EL (cell line): ENCODE measurements at places on chromosomes 5 and 9.
A peak's percentile ranks its signal among the peaks of the same experiment; 100 is the strongest.

DNA sequence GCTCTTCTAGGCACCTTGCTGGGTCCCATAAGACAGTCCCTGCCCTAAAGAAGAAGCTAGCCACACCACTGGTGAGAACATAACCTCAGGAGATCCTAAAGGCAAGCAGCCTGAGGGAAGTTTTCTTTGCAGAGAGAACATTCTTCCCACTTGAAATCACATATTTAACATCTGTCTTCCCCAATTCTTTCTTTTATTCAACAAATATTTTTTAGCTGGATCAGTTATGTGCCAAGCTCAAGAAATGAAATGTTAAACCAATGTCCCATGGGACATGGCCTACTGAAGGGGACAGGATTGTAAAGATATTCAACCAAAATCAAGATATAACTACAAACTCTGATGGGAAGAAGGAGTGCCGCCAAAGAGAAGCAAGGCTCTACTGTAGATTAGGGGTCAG lies 36.5 kb downstream of the FOXI1 start:
- DNase-seq = no peak

GRCh38 chr9:86667307-86667706 lies 280.0 kb downstream of the GAS1 start:
- peak; percentile 52 for DNase-seq

- no peak for DNase-seq
Observed at GRCh38 chr5:66952153-66952552, 244.4 kb downstream of the CD180 start.

DNA sequence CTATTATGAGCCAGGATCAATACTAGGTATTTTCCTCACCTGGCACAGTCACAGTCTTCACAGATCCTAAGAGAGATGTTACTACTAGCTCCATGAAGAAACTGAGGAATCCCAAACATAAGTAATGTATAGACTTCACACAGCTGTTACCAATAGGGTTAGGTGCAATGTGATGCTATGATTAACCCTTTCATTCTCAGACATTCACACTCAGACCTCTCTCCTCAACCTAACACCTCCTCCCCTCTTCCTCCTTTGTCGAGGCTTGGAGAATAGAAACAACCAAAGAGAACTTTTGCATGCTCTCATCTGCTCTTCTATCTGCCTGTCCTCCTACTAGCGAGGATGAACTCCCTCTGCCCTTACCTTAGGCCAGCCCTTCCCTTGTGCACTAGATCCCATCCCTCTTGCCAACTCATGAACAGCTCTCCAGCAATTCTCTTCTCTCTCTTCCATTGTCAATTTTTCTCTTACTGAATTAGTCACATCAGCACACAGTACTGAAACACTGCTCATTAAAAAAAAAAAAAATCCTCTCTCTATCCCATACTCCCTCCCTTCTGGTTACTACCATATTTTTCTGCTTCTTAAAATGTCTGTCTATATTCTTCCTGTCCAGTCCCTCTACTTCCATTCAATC lies 47.7 kb downstream of the MAPKAP1 start:
- DNase-seq = peak; percentile 17

GRCh38 chr5:99176186-99176585 lies 247.4 kb upstream of the CHD1 start:
- no peak for DNase-seq

- DNase-seq = no peak
Observed at GRCh38 chr5:50658246-50658645, 8.2 kb upstream of the PARP8 start.

GRCh38 chr9:14221119-14221518 lies 92.8 kb downstream of the NFIB start:
- DNase-seq = peak; percentile 34

DNA sequence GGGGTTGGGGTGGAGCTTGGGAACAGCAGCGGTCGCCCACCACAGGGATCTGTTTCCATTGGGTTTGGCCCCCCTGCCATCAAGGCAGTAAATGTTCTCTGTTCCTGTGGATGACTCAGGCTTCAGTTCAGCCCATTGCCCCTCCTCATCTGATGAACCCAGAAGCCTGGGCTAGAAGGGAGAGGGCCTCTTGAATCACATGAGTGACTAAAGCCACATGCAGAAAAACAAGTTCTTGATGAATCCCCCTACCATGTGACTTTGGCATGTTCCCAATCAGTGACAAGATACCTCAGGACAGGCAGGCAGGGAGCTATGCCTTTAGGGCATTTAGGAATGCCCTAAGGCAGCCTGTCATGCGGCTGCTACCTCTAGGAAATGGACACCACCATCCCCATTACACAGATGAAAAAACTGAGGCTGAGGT lies 2.5 kb downstream of the SH3PXD2B start:
- peak; percentile 70 for DNase-seq

DNA sequence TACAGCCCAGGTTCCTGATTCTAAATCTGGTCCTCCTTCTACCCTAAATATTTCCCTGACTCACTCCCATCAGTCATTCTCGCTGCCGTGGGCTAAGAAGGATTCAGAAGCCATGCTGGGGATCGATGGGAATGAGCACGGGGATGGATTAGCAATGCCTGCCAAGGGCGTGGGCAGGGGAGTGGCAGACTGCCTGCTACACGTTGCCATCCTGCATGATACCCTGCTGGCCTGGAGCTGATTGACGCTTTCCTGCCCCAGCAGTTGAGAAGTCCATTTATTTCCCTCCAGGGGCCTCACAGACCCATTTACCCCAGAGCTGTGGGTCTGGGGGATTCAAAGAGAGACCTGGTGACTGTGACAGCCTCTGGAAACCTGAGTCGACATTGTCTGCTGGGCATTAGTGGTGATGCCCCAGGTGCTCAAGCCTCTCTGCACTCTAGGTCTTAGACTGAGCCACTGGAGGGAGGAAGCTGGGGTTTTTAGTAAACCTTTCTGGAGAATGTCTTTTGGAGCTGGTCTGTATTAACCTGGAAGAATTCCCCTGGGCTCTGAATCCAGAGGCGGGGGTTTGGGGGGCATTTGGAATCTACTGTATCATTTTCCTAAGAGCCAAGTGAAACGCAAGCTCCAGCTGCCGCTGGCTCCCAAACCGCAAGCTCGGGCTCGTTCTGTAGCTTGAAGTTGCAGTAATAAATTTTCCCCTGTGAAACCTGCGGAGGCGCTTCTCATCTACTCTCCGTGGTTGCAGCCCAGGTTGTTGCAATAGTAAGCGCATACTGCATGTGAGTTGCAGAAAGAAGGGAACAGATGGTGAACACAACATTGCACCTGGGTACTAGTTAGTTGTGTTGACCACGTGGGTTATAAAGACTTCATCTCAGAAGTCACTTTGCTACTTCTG lies 76.3 kb upstream of the RAPGEF1 start:
- DNase-seq = no peak

DNA sequence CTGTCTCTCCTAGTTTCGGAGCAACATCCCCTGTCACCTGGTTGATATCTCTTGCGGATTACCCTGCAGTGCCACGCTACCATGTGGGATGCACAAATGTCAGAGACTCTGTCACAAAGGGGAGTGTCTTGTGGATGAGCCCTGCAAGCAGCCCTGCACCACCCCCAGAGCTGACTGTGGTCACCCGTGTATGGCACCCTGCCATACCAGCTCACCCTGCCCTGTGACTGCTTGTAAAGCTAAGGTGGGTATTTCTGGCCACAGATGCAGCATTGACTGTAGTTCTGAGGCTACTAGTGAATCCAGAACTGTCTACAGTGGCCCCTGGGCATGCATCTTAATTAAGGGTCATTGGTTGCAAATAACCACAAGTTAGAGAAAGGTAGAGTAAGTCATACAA lies 50.8 kb downstream of the AQP7 start:
- no peak for DNase-seq
